ENCODE measurements at places on chromosomes 6 and 20. TPM values are rescaled to one million over a fixed set of nuclear protein-coding genes. Genes with fewer than 3 reads are reported as not detected.

The KHDC1 gene
- total RNA-seq: 0.88 TPM

The DNAH8 gene
- total RNA-seq: 0.12 TPM

The IMPG1 gene
- total RNA-seq: not detected

The PAK5 gene
- not detected for total RNA-seq

The NRSN2 gene
- total RNA-seq: 1.2 TPM

The SLC25A27 gene
- total RNA-seq: 0.23 TPM

The CTCFL gene
- 0.15 TPM for total RNA-seq

The ENTPD6 gene
- 91.8 TPM for total RNA-seq

The EYS gene
- total RNA-seq: not detected

The CDH26 gene
- total RNA-seq: 2.9 TPM

The DTD1 gene
- 22.0 TPM for total RNA-seq

The PLEKHG1 gene
- total RNA-seq: 5.6 TPM

The SLCO4A1 gene
- 7.2 TPM for total RNA-seq

The ECT2L gene
- total RNA-seq: 0.06 TPM

The RPS6KA2 gene
- 16.4 TPM for total RNA-seq

The BANF2 gene
- not detected for total RNA-seq

The SLC17A5 gene
- total RNA-seq: 6.4 TPM

The CAGE1 gene
- total RNA-seq: not detected

The RAD21L1 gene
- 0.73 TPM for total RNA-seq

The C6orf58 gene
- total RNA-seq: not detected

The OR2H1 gene
- not detected for total RNA-seq

The SMIM13 gene
- total RNA-seq: 6.2 TPM

The MYMX gene
- not detected for total RNA-seq

The TCFL5 gene
- 5.0 TPM for total RNA-seq

The LST1 gene
- total RNA-seq: 23.0 TPM

The AGER gene
- total RNA-seq: 81.4 TPM

The FAM8A1 gene
- total RNA-seq: 16.5 TPM

The CST2 gene
- total RNA-seq: not detected

The SEMG1 gene
- not detected for total RNA-seq

The CD40 gene
- total RNA-seq: 5.9 TPM

The SOX18 gene
- 0.56 TPM for total RNA-seq

The GSTA3 gene
- not detected for total RNA-seq

The OOEP gene
- not detected for total RNA-seq

The RAB22A gene
- 23.0 TPM for total RNA-seq

The LKAAEAR1 gene
- total RNA-seq: 0.30 TPM

The BHLHE23 gene
- not detected for total RNA-seq

The ID1 gene
- total RNA-seq: 1.4 TPM

The BPIFB1 gene
- not detected for total RNA-seq

The PTCRA gene
- not detected for total RNA-seq

The PTK6 gene
- 0.15 TPM for total RNA-seq

The SLC22A2 gene
- not detected for total RNA-seq

The ADTRP gene
- 38.4 TPM for total RNA-seq

The PCK1 gene
- total RNA-seq: 0.25 TPM

The SLC35D3 gene
- not detected for total RNA-seq

The HAO1 gene
- not detected for total RNA-seq

The SERAC1 gene
- total RNA-seq: 3.1 TPM

The TLDC2 gene
- not detected for total RNA-seq

The SLC32A1 gene
- total RNA-seq: not detected

The RGS17 gene
- not detected for total RNA-seq

The PARD6B gene
- 12.4 TPM for total RNA-seq

The OR2H2 gene
- not detected for total RNA-seq

The POM121L2 gene
- total RNA-seq: not detected

The PHIP gene
- total RNA-seq: 33.5 TPM

The ACTL10 gene
- total RNA-seq: 1.1 TPM

The APCDD1L gene
- total RNA-seq: not detected

The CALHM5 gene
- not detected for total RNA-seq

The LY86 gene
- 2.5 TPM for total RNA-seq

The CFAP206 gene
- total RNA-seq: not detected

The KIF25 gene
- total RNA-seq: not detected

The HEY2 gene
- total RNA-seq: not detected

Measured in T-cell (primary cell).